Vein endothelial cell (primary cell): ENCODE measurements at places on chromosomes 6 and 20. TPM values are rescaled to one million over a fixed set of nuclear protein-coding genes. Genes with fewer than 3 reads are reported as not detected.

Gene MYCT1
- total RNA-seq = 143 and 181 TPM in 2 replicates

Gene BACH2
- total RNA-seq = 1.8 and 2.9 TPM in 2 replicates

Gene RWDD2A
- total RNA-seq = 3.2 and 3.6 TPM in 2 replicates

Gene HLA-DPA1
- 0.33 TPM in 1 of 2 replicates, not detected in the other for total RNA-seq

Gene GZF1
- total RNA-seq = 10.9 and 12.4 TPM in 2 replicates

Gene CCDC170
- under 0.01 and 0.57 TPM in 2 replicates for total RNA-seq

Gene XKR7
- total RNA-seq = not detected in 2 replicates

Gene OPN5
- not detected in 2 replicates for total RNA-seq

Gene DYNLT2
- 0.98 and 1.1 TPM in 2 replicates for total RNA-seq

Gene RPP40
- total RNA-seq = 6.9 and 22.4 TPM in 2 replicates

Gene EBF4
- total RNA-seq = 0.19 and 0.98 TPM in 2 replicates

Gene PROCR
- total RNA-seq = 243 and 351 TPM in 2 replicates

Gene APCDD1L
- total RNA-seq = 0.38 TPM in 1 of 2 replicates, not detected in the other

Gene CENPW
- 10.1 and 12.2 TPM in 2 replicates for total RNA-seq

Gene PRSS35
- 0.33 TPM in 1 of 2 replicates, not detected in the other for total RNA-seq

Gene EPPIN
- not detected in 2 replicates for total RNA-seq

Gene SLC22A3
- not detected in 2 replicates for total RNA-seq

Gene GTSF1L
- not detected in 2 replicates for total RNA-seq

Gene PRDM13
- not detected in 2 replicates for total RNA-seq

Gene OPRM1
- total RNA-seq = not detected in 2 replicates

Gene CTCFL
- total RNA-seq = under 0.01 TPM in 1 of 2 replicates, not detected in the other

Gene CAP2
- total RNA-seq = under 0.01 and 0.48 TPM in 2 replicates

Gene GOPC
- total RNA-seq = 24.8 and 29.6 TPM in 2 replicates

Gene LHFPL5
- not detected in 2 replicates for total RNA-seq

Gene PRR18
- total RNA-seq = not detected in 2 replicates

Gene POFUT1
- 42.6 and 52.3 TPM in 2 replicates for total RNA-seq

Gene IL17F
- not detected in 2 replicates for total RNA-seq

Gene AGER
- 0.48 TPM in 1 of 2 replicates, not detected in the other for total RNA-seq

Gene YWHAB
- total RNA-seq = 114 and 161 TPM in 2 replicates

Gene TBXT
- not detected in 2 replicates for total RNA-seq

Gene MAPK13
- total RNA-seq = 3.3 and 4.9 TPM in 2 replicates

Gene PXDC1
- total RNA-seq = 96.6 and 164 TPM in 2 replicates

Gene CD93
- total RNA-seq = 215 and 490 TPM in 2 replicates

Gene FNDC11
- total RNA-seq = 1.3 and 1.8 TPM in 2 replicates
